Ovary (tissue), 10 donors: ENCODE measurements at places on chromosomes 1 and 21.

DNA sequence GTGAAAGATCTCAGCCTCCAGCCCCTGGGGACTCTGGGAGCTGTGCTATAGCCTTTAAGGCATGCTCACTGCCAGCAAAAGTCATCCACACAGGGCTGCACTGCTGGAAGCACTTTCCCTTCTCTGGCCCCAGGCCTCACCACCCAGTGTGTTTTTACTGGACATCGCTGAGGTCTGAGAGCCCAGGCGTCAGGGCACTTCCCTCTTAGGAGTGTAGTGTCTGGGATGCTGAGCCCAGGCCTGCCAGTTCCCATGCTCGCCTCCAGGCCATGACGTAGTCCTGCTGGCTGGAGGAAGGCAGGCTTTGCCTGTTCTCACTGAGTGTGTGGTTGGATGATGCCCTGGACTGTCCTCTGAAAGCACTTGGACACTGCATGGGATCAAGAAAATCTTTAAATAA is 101.2 kb downstream of the GDAP2 start:
- no peak overlapping the region for H3K4me3 ChIP-seq
- peak; percentile 30 for DNase-seq
- H3K4me1 ChIP-seq, result peaks cover 12% of the 10 kb centered on the region
- no peaks in the 10 kb centered on the region for H3K36me3 ChIP-seq

DNA sequence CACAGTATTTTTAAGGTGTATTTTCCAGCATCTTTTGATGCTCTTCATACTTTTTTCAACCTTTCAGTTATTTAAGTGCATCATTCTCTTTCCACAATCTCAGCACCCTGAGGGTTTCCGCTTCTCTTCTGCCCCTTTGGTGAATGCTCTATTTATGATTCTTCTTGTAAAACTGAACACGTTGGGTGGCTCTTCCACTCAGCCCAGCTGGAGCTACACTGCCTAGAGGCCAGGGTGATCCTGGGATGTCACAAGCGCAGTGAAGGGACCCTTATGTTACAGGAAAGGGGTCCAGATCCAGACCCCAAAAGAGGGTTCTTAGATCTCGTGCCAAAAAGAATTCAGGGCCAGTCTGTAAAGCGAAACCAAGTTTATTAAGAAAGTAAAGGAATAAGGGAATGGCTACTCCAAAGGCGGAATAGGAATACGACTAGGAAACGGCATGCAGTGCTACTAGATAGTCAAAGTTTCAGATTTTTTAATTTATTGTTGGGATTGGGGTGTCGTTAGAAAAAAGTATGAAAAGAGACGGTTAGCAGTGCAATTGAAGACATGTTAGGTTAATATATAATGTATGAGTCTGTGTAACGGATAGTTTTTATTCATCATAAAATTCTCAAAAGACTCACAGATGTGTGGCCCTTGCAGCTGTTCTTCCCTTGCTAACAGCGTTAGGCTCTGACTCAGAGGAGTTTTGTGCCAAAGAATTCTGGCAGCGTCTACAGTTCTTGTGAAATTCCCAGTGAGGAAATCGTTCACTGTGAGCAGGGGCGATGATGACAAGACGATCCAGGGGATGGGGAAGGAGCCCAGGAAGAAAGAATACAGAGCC is 14.4 kb upstream of the ERVH48-1 start:
- peak overlapping the region; percentile 11 for H3K4me3 ChIP-seq
- DNase-seq, result peak; percentile 95
- H3K36me3 ChIP-seq, result no peaks in the 10 kb centered on the region

DNA sequence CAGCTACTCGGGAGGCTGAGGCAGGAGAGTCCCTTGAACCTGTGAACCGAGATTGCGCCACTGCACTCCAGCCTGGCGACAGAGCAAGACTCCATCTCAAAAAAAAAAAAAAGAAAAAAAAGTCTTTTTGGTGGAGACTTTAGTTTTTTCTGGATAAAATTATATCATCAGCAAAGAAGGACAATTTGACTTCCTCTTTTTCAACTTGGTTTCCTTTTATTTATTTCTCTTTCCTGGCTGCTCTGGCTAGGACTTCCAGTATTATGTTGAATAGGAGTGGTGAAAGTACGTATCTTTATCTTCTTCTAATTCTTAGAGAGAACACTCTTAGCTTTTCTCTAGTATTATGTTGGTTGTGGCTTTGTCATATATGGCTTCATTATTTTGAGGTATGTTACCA is 130.8 kb downstream of the PCBP3 start:
- no peaks in the 10 kb centered on the region for H3K4me1 ChIP-seq
- no peaks in the 10 kb centered on the region for H3K36me3 ChIP-seq
- no peaks in the 10 kb centered on the region for H3K27me3 ChIP-seq
- no peak for DNase-seq
- H3K27ac ChIP-seq, result no peak overlapping the region
- H3K4me3 ChIP-seq, result no peak overlapping the region

DNA sequence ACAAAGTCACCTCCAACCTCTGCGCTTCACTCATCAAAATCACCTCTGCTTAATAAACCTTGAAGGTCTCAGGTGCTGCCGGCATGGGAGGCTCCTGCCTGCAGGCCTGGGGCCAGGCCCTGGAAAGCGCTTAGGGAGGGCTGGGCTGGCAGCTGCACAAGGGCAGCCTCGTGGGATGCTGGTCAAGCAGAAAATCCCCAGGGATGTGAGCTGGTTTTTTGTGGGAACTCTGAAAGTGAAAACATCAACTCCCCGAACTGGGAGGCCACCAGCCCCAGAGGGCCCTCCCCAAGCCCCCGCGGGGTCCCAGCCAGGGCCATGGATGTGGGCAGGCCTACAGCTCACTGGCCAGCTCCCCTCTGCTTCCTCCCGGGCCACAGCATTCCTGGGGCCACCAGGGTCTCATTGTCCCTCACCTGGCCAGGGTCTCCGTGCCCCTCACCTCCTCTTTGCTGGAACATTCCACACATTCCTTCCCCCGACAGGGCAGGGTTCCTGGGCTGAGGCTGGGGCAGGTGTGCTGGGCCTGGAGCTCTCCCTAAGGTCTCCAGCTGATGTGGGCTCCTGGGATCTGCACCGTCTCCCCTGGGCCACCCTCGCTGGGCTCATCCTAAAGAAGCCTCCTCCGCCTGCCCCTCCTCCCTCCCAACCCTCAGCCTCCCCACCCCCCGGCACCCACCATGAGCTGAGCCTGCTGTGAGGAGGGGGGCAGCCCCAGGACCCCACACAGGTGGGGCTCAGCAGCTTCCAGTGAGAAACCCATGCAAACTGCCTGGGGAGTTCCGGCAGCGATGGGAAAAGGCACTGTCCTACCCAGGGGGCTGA is 36.0 kb upstream of the POFUT2 start:
- peaks cover 25% of the 10 kb centered on the region for H3K4me1 ChIP-seq
- H3K36me3 ChIP-seq, result no peaks in the 10 kb centered on the region
- H3K27me3 ChIP-seq, result no peaks in the 10 kb centered on the region
- H3K27ac ChIP-seq, result no peak overlapping the region
- DNase-seq, result peak; percentile 67
- H3K4me3 ChIP-seq, result no peak overlapping the region

- H3K27ac ChIP-seq, result no peak overlapping the region
- H3K36me3 ChIP-seq, result no peaks in the 10 kb centered on the region
- H3K4me3 ChIP-seq, result no peak overlapping the region
- peaks cover 15% of the 10 kb centered on the region for H3K4me1 ChIP-seq
- no peak for DNase-seq
Observed at GRCh38 chr1:229433364-229434004, 410 bp downstream of the ACTA1 start.

GRCh38 chr21:29825345-29825744 is 114.5 kb downstream of the GRIK1 start:
- DNase-seq, result no peak
- no peak overlapping the region for H3K27ac ChIP-seq
- H3K4me1 ChIP-seq, result no peaks in the 10 kb centered on the region
- no peaks in the 10 kb centered on the region for H3K36me3 ChIP-seq

GRCh38 chr1:243890576-243890975 is 40.5 kb upstream of the AKT3 start:
- H3K36me3 ChIP-seq, result no peaks in the 10 kb centered on the region
- no peaks in the 10 kb centered on the region for H3K27me3 ChIP-seq
- no peak for DNase-seq

- H3K27me3 ChIP-seq, result no peaks in the 10 kb centered on the region
- no peaks in the 10 kb centered on the region for H3K4me1 ChIP-seq
- H3K27ac ChIP-seq, result no peak overlapping the region
- no peak for DNase-seq
Observed at GRCh38 chr1:218317061-218317460, 28.1 kb upstream of the TGFB2 start.

DNA sequence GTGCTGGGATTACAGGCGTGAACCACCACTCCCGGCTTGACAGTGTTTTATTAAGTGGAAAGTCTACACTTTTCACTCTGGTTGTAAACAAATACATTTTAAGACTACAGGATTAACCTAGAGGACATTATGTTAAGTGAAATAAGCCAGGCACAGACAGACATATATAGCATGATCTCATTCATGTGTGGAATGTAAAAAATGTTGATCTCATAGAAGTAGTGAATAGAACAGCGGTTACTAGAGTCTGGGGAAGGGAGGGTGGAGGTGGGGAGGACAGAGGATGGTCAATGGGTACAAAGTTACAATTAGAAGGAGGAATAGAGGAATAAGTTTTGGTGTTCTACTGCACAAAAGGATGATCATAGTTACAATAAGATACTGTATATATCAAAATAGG is 16.9 kb downstream of the CTH start:
- no peak overlapping the region for H3K4me3 ChIP-seq
- H3K4me1 ChIP-seq, result no peaks in the 10 kb centered on the region
- no peak overlapping the region for H3K27ac ChIP-seq
- H3K36me3 ChIP-seq, result no peaks in the 10 kb centered on the region
- no peak for DNase-seq
- no peaks in the 10 kb centered on the region for H3K27me3 ChIP-seq

DNA sequence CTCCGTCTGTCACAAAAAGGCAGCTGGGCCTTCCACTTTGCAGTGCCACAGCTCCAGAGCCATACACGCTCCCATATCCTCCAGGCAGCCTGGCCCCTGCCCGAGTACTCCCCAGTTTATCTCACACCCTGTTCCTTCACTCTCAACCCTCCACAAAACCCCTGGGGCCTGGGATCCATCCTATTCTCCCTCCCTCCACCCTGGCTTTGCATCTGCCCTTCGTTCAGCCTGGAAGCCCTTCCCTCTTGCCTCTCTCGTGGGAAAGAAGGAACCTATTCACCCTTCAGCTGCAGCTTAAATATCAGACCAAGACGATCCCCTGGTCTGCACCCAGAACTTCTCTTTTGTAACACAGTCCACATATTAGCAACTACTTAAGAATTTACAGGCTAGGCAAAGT is 56.7 kb downstream of the CAMK2N1 start:
- no peak for DNase-seq
- H3K27ac ChIP-seq, result no peak overlapping the region
- no peaks in the 10 kb centered on the region for H3K4me1 ChIP-seq
- H3K4me3 ChIP-seq, result no peak overlapping the region
- no peaks in the 10 kb centered on the region for H3K36me3 ChIP-seq

GRCh38 chr21:28781602-28782276 is 210.9 kb downstream of the LTN1 start:
- no peak overlapping the region for H3K4me3 ChIP-seq
- H3K4me1 ChIP-seq, result no peaks in the 10 kb centered on the region
- H3K27ac ChIP-seq, result no peak overlapping the region
- no peaks in the 10 kb centered on the region for H3K27me3 ChIP-seq
- no peak for DNase-seq

GRCh38 chr1:228087771-228088251 is 5.3 kb downstream of the ARF1 start:
- no peak for DNase-seq
- no peaks in the 10 kb centered on the region for H3K36me3 ChIP-seq
- H3K27ac ChIP-seq, result no peak overlapping the region
- H3K4me1 ChIP-seq, result peaks cover 45% of the 10 kb centered on the region

- H3K27me3 ChIP-seq, result no peaks in the 10 kb centered on the region
- no peak for DNase-seq
- H3K36me3 ChIP-seq, result no peaks in the 10 kb centered on the region
- no peak overlapping the region for H3K27ac ChIP-seq
Observed at GRCh38 chr1:215877452-215877951, 310.4 kb downstream of the KCTD3 start.

DNA sequence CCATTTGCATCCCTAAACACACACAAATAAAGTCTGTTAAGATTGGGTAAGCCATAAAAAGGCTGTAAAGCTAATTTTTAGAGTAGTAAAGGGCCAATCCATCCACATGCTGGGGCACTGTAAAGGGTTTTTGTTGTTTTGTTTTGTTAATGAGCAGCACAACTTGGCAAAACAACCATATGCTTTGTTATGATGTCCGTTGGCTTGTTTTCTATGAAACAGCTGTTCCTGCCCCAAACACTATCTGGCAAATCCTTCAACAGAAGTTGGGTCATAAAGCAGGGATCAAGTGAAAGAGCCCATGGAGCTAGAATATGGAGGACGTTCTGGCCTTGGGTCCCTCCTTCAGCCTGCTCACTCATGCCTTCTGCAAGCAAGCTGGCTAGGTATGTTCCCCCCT is 183.6 kb downstream of the APP start:
- DNase-seq, result no peak
- H3K27me3 ChIP-seq, result no peaks in the 10 kb centered on the region
- no peak overlapping the region for H3K4me3 ChIP-seq

DNA sequence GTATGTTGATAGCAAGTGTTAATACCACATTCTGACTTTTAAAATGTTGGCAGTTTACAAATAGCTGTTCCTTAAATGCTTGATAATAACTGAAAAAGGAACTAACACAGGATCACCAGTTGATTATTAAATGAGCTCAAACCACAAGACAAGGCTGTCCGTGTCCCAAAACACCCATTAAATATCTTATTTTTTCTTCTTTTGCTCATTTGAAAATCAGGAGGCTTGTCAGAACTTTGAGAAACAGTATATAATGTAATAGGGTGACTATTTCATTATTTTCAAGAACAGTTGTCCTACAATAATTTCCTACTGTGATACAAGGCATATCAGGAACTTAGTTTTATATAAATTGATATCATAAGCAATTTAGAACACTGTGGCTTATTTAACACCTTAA is 2.7 kb downstream of the CDKN2C start:
- H3K4me1 ChIP-seq, result peaks cover 5% of the 10 kb centered on the region
- no peaks in the 10 kb centered on the region for H3K27me3 ChIP-seq
- H3K36me3 ChIP-seq, result no peaks in the 10 kb centered on the region
- H3K4me3 ChIP-seq, result no peak overlapping the region
